Brain pericyte (primary cell): ENCODE measurements at places on chromosomes 1 and 21.

DNA sequence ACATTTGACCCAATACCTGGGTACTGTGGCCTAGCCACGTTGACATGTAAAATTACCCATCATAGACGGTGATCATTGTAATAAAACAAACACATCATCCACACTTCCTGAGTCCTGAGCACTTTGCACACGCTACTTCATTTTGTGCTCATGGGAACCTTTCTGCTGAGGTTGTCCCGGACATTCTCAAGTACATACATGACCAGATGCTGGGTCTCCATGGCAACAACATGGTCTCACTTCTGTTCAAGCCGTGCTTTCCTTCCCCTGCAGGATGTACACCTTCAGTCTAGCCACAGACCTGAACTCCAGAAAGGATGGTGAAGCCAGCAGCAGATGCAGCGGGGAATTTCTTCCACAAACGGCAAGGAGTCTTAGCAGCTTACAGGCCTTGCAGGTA is 22.7 kb downstream of the UBASH3A start:
- no peak for DNase-seq

DNA sequence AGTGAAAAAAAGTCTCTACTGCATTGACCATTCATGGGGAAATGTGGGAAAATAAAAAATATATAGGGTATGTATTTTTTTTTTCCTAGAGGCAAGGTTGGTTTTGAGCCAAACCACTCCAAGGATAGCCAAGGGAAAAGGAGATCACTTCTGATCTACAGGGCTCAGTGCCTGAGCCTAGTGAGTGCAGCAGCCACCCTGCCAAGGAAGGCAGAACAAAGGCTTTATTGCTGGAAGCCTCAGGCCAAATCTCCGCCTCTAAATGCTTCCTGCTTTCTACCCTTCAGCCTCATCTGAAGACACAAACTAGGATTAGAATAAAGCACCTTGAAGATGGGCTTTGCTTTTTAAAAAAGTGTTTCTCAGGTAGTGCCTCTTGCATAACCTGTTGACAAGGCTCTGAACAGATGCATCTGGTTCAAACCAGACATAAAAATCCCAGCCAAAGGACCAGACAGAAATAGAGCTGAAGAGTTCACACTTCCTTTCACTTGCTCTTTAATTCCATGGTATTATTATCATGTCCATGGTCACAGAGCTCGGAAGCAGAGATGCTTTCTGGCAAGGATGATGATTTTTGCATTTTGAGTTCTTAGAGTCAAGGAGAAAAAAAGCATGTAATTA is 10.5 kb downstream of the C1orf115 start:
- no peak for DNase-seq

GRCh38 chr1:101175466-101175865 is 61.4 kb upstream of the S1PR1 start:
- DNase-seq = no peak

- DNase-seq = no peak
Measured at GRCh38 chr1:201358596-201358995, 18.9 kb downstream of the TNNT2 start.

DNA sequence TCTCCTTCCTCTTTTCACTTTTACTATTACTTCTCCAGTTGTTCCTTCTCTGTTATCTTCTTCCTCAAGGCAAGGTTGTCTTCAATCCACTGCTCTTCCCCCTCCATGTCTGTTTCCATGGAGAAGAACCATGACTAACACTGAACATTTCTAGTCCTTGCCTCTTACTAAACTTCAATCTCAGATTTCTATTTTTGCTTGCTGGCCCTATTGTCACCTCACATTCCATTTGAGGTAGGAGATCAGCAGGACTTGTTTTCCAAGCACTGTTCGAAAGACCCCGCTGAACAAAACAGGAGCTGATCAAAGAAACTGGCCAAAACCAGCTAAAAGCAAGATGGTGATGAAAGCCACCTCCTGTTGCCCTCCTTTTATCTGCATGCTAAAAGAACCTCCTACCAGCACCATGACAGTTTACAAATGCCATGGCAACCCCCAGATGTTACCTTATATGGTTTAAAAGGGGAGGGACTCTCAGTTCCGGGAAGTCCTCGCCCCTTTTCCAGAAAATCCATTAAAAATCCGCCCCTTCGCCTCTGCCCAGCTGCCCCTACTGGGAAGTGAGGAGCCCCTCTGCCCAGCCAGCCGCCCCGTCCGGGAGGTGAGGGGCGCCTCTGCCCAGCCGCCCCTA is 22.6 kb downstream of the GON4L start:
- DNase-seq = peak; percentile 83

GRCh38 chr1:163820226-163820625 is 498.5 kb downstream of the NUF2 start:
- no peak for DNase-seq

DNA sequence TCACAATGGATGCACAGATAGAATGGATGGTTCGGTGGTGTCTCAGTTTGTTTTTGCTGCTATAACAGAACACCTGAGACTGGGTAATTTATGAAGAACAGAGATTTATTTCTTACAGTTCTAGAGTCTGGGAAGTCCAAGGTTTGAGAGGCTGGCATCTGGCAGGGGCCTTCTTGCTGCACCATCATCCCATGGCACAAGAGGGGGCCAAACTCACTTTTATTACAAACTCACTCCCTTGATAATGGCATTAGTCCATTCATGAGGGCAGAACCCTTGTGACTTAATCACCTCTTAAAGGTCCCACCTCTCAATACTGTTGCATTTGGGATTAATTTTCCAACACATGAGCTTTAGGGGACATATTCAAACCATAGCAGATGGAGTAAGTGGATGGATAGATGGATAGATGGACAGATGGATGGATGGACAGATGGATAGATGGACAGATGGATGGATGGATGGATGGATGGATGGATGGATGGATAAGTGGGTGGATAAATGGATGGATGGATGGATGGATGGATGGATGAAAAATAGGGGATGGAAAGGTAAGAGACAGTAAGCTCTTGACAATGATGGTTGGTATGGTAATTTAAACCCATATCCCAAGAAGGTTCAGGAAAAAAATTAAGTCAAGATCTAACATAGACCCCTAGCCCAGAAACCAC is 16.5 kb downstream of the CAMK2N1 start:
- DNase-seq = no peak

- DNase-seq = no peak
Measured at GRCh38 chr1:5576673-5577065, 415.6 kb downstream of the NPHP4 start.

DNA sequence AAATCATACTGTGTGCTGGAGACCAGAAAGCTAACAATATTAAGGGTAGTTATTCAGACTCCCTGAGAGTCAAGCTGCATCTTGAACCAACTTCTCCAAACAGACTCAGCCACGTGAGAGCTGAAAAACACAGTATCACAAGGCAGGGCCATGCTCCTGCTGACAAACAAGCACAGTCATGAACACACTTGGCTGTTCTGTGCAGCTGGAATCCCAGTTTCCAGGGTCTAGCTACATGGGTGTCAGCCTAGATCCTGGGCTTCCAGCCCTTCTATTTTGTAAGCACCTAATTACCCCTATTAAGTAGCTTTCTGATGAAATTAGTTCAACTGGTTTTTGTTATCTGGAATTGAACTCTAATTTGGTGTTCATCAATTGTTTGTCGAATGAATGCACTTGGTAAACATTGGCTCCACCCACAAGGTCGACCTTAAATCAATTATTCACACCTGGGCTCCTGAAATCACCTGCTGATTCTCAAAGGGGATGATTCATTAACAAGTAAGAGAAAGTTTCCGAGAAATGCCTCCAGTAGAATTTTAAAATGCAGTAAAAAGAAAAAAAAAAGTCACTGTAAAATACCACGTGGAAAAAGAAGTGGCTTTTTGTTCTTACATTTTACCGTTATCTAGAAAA is 179.3 kb downstream of the ZC3H11B start:
- DNase-seq = no peak

GRCh38 chr1:80993154-80993980 is 807.4 kb upstream of the ADGRL2 start:
- no peak for DNase-seq

- no peak for DNase-seq
Measured at GRCh38 chr1:40530735-40531380, 579 bp upstream of the ZNF684 start.

GRCh38 chr1:63906047-63906704 is 132.4 kb downstream of the ROR1 start:
- no peak for DNase-seq

DNA sequence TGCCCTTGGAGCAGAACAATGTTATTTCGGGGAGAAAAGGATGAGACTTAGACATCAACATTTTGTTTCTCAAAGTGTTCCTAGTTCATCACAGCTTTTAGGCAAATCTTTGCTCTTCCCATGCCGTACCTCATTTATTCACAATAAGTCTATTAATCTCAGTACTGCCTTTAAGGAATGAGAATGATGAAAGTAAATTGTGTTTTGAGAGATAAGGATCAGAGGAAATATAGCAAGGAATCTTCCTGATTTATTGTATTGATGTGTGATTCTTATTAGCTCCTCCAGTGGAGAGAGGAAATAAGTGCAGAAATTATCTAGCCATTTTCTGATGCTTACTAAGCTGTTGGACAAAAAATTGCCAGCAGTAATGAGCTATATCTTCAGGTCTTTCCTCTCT is 2.0 kb downstream of the POLR3C start:
- no peak for DNase-seq

DNA sequence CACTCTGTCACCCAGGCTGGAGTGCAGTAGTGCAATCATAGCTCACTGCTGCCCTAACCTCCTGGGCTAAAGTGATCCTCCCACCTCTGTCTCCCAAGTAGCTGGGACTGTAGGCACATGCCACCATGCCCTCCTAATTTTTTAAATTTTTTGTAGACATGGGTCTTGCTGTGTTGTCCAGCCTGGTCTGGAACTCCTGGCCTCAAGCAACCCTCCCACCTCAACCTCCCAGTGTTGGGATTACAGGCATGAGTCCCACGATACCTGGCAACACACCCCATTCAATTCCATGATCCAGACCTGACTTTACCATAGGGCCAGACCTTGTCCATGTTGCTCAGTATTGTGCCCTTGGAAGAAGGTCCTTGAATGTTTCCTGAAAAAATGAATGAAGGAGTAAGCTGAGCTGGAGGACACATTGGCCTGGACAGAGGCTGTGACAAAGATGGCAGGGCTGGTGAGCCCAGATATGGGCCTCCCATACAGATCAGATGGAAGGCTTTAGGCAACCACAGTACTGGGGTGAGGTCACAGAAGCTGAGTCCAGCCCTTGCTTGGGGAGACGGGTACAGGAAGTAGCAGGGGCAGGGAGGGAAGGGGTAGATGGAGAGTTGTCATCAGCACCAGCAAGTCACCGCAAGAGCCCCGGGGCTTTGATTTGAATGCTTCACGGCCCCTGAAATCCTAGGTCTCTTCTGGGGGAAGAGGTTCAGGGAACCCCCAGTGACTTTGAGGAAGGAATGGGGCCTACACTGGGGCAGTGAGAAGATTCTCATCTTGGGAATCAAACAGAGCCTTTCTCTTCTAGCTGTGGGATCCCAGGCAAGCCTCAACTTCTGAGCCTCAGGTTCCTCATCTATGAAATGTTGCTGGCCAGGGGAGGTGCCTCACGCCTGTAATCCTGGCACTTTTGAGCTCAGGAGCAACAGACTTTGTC is 40.1 kb upstream of the DMBX1 start:
- DNase-seq = no peak

GRCh38 chr21:43854773-43855633 is 10.0 kb upstream of the AGPAT3 start:
- no peak for DNase-seq

GRCh38 chr1:159783724-159784123 is 3.0 kb downstream of the DUSP23 start:
- no peak for DNase-seq

DNA sequence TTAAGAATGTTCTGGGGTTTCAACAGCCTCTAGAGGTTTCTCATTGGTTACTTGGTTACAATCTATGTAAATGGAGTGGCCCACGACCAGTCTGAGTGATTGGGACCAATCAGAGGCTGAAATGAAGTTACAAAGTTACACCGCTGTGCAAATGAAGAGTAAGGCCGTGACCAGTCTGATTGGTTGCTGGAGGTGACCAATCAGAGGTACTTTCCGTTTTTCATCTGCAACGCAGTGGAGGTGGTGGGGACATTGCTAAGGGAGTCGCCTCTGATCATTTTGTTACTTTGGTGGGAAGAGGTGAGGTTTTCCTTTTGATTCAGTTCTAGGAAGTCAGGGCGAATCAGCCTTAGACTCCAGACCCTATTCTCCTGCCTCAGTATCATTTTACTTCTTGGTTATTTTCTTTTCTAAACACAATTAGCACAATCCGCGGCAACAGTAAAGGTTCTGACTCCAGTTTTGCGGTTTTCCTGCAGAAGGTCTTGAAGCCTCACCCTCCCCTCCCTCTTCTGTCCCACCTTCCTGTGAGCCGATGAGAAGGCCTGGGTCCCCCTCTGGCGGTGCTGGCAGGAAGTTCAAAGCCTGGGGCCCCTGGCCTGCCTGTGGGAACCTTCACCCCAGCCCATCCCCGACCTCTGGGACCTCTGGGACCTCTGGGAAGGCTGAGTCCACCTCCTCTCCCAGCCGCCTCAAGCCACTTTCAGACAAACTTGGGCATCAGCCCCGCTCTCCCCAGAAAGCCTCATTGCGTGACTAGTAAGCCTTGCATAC is 38.7 kb upstream of the TTC34 start:
- DNase-seq = no peak

DNA sequence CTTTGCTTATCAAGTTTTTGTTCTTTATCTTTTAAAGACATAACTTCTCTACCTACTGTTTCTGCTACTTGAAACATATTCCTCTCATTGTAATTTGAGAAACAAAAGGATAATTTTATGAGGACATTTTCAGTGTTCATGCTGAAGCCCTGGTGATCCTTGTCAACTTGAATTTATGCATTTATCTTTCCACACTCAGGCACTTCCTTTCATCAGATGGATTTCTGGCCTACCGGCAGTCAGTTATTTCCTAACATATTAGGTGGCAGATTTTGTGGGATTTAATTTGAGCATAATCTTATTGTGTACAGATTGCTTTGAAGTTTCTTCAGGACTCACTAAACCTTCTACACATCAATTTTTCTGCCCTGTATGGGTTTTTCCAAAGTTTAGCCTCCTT is 75.0 kb downstream of the RGL1 start:
- DNase-seq = no peak

DNA sequence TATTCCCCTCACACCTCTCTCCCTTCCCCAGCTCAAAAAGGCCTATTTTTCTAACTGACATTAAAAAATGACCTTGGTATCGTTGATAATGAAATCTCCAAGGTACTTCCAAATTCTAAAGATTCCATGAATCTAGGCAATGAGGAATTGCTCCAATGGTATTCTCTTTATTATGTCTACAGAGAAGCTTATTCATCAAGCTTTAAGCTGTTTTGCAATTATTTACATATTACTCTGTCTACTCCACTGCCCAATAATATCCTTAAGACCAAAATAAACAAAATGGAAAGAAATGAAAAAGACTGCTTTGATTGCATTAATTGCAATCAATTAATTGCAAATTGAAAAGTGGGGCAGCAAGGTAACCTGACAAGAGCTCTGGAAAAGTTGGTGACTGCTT is 7.9 kb downstream of the PLPP3 start:
- DNase-seq = no peak

GRCh38 chr1:151060007-151060656 is at the start of gene MLLT11:
TSS of gene MLLT11 (plus strand) at chr1:151060397. CDS start at chr1:151067225, 6,828 bp downstream.
- DNase-seq = no peak
